Tracheal epithelial cell (primary cell): ENCODE measurements at places on chromosomes 11 and 22. TPM values are rescaled to one million over a fixed set of nuclear protein-coding genes. Genes with fewer than 3 reads are reported as not detected.

The CBX6 gene
- total RNA-seq = 12.0 and 14.1 TPM in 2 replicates

The ARHGAP32 gene
- 30.4 and 35.4 TPM in 2 replicates for total RNA-seq

The MEI1 gene
- total RNA-seq = 0.48 TPM in 1 of 2 replicates, not detected in the other

The TMPRSS6 gene
- total RNA-seq = not detected in 2 replicates

The NTM gene
- 0.43 and 8.9 TPM in 2 replicates for total RNA-seq

The KCNJ4 gene
- total RNA-seq = not detected in 2 replicates

The PHOX2A gene
- not detected in 2 replicates for total RNA-seq

The OR8A1 gene
- not detected in 2 replicates for total RNA-seq

The ANGPTL5 gene
- total RNA-seq = not detected in 2 replicates

The MEN1 gene
- total RNA-seq = 11.6 and 12.8 TPM in 2 replicates

The VSIG2 gene
- 1.7 TPM in 1 of 2 replicates, not detected in the other for total RNA-seq

The IGLL1 gene
- total RNA-seq = not detected in 2 replicates

The FGF4 gene
- not detected in 2 replicates for total RNA-seq

The MMP27 gene
- not detected in 2 replicates for total RNA-seq

The SLC37A2 gene
- 18.6 and 35.2 TPM in 2 replicates for total RNA-seq

The SEPTIN5 gene
- 4.7 and 26.5 TPM in 2 replicates for total RNA-seq

The ZC3H12C gene
- total RNA-seq = 9.0 and 19.3 TPM in 2 replicates

The SLC43A3 gene
- total RNA-seq = 3.8 and 23.4 TPM in 2 replicates

The DGCR6 gene
- 2.2 and 4.5 TPM in 2 replicates for total RNA-seq

The ALX4 gene
- total RNA-seq = not detected in 2 replicates

The GRIK4 gene
- total RNA-seq = not detected in 2 replicates

The PNPLA3 gene
- 3.0 and 3.1 TPM in 2 replicates for total RNA-seq

The PLEKHA7 gene
- total RNA-seq = 2.3 and 2.7 TPM in 2 replicates

The TCF20 gene
- total RNA-seq = 44.6 and 51.2 TPM in 2 replicates

The LSP1 gene
- total RNA-seq = not detected in 2 replicates

The BACE1 gene
- total RNA-seq = 6.0 and 10.7 TPM in 2 replicates

The LGALS12 gene
- total RNA-seq = not detected in 2 replicates

The KRTAP5-3 gene
- not detected in 2 replicates for total RNA-seq

The NAALAD2 gene
- not detected in 2 replicates for total RNA-seq
